Activated CD8-positive, alpha-beta memory T cell treated with anti-CD3 and anti-CD28 coated beads for 1 hour (primary cell): ENCODE measurements at places on chromosomes 4 and X.
A peak's percentile ranks its signal among the peaks of the same experiment; 100 is the strongest.

- no peak for DNase-seq
These were observed 32.0 kb downstream of the DAPP1 start for GRCh38 chr4:99848591-99849001.

- DNase-seq, result no peak
These were observed 615 bp downstream of the NEXMIF start for GRCh38 chrX:74924449-74925224.

DNA sequence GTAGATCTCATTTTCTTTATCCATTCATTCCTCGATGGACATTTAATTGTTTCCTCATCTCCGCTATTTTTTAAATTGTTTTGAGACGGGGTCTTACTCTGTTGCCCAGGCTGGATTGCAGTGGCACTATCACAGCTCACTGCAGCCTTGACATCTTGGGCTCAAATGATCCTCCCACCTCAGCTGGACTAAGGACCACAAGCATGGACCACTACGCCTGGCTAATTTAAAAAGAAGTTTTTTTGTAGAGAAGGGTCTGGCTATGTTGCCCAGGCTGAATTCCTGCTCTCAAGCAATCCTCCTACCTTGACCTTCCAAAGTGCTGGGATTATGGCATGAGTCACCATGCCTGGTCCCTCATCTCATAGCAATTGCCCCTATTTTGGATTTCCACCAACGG lies 7.0 kb upstream of the TRIML1 start:
- DNase-seq, result no peak

- DNase-seq, result no peak
These were observed 42.2 kb upstream of the NKRF start for GRCh38 chrX:119648421-119648775.

DNA sequence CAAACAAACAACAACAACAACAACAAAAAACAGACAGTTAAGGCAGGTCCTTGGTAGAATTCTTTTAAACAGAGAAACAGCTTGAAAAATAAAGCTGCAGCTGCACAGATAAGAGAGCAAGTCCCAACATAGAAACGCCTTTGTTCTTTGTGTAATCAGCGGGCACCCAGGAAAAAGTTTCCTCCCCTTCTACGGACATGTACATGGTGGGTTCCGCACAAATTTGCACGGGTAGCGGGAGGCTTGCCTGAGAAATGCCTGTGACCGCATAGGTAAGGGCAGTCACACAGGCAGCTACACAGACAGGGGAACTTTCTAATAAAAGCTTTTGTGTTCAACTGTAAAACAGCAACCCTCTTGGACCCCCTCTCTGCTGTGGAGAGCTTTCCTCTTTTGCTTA lies 25.7 kb upstream of the CT47A1 start:
- no peak for DNase-seq

GRCh38 chr4:176309046-176309445 lies 10.7 kb upstream of the SPCS3 start:
- no peak for DNase-seq

- DNase-seq, result no peak
These were observed 5.2 kb downstream of the MAP9 start for GRCh38 chr4:155371432-155372043.

DNA sequence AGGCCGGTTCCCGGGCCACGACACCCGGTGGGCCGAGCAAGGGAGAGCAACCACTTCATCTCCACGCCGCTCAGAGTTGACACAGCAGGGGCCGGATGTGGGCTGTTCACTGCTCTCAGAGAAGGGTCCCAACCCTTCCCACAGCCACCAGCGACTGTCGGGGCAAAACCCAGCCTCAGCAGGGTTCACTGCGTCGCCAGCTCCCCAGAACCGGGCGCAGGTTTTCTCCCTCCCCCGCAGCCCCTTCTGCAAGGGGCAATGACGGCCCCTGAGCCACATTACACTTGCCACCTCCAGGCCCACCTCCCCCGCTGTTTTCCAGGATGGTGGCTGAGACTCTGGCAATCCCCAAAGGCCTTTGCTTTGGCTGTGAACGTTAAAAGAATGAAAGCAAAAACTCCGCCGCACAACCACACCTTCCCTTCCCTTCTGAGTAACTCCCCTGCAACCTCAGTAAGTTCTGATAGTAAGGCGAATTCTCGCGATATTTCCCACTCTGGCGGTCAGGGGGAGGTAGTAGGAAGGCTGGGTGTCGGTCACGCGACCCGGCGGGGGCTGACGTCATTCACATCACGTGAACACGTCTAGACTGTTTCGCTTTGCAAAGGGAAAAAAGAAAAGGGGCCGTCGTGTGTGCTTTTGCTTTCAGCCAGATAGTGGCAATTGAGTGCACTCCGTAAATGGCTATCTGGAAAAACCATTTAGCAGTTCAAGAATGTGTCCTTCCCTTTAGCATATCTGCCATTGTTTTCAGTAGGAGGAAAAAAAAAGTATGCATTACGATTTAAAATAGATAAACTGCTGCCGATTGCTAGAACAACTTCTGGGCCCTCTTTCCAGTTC lies 869 bp upstream of the CAMK2D start:
- peak; percentile 99 for DNase-seq
